GM04504 (cell line): ENCODE measurements at places on chromosomes 5 and 9.

DNA sequence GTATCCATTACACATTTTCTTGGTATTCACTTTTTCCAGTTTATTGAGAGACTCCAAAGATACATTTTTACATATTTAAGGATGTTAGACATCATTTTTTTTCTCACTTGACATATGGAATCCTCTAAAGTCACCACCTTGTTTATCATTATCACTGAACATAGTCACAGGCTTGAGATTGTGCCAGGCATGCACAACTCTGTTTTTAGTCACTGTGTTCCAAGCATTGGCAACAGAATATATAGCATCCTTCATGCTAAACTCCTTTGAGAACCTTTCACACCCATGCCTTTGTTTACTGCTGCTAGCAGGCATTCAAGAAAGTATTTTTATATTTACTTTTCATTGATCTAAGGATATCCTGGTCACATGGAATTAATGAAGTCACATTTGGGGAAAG is 668.6 kb upstream of the ARRDC3 start:
- no peak for DNase-seq

DNA sequence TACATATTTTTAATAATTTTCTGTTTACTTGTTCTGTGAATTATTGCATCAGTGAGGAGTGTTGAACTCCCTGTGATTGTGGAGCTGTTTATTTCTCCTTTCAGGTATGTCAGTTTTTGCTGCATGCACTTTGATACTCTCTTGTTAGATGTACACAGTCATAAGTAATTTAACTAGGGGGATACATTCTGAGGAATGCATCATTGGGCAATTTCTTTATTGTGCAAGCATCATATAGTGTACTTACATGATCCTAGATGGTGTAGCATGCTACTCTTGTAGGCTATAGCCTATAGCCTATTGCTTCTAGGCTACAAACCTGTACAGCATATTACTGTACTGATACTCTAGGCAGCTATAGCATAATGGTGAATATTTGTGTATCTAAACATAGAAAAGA is 9.5 kb downstream of the DENND4C start:
- DNase-seq: no peak

DNA sequence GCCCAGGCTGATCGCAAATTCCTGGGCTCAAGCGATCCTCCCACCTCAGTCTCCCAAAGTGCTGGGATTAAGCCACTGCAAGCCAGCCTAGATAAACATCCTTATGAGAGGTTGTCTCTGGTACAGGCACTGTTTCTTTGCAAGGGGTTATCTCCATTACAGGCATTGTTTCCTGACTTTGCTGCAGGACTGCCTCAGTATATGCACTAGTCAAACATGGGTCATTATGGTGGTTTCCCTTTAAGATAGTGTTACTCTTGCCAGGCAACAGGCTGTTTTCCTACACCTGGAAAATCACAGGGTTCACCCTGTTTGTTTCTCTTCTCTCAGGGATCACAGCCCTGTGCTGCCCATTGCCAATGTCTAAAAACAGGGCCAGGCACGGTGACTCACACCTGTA is 7.8 kb upstream of the CLTB start:
- DNase-seq: no peak

GRCh38 chr5:33300209-33300742 is 140.5 kb upstream of the TARS1 start:
- no peak for DNase-seq

GRCh38 chr5:156825688-156826087 is 24.4 kb upstream of the PPP1R2B start:
- DNase-seq: no peak

DNA sequence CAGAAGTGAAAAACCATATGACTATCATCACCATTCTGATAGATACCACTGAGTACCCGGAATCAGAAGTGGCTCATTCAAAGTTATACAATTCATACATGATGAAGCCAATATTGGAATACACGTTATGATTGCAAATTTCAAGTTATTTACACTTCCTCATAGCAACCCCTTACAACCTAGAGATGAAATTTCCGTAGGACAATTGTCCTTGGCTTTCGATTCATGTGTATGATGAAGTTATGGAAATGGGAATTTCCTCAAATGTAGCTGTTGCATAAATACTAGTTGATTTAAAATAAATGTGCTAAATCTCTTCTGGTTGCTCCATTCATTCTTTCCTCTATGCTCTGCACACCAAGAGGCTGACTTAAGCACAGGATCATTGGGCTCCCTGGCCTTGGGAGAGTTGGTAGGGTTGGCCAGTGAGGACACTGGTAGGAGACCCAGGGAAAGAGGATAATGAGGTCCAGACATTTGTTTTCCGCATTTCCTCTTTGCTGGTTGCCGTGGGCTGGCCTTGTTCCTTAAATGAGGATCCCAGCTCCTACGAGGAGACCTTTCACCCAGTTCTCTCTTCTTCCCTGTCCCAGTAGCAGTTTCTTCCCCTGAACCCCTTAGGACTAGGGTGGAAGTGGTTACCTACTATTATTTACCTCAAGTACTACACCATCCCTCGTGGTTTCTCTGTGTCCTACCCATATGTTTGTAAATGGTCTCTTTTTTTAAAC is 90.3 kb downstream of the ZNF474 start:
- no peak for DNase-seq

- DNase-seq: no peak
Observed at GRCh38 chr5:157167214-157167621, 1.2 kb upstream of the GARIN3 start.

- no peak for DNase-seq
Observed at GRCh38 chr5:174185506-174185905, 140.0 kb downstream of the NSG2 start.

DNA sequence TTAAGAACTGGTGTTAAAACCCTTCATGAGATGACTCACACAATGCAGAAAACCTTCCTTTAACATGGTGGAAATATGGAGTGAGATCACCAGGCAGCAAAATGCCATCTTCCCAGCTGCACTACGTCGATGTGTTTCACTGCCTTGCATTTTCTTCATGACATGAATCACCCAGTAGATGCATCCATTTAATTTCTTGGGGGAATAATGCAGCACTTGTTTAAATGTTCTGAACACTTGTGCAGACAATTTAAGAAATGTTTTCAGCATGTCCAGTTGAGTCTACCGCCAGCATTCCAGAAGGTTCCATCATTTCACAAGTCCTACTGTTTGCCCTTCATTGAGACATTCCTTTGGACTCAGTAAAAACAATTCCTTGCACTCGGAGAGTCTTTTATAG is 81.6 kb downstream of the ADAMTS16 start:
- no peak for DNase-seq

DNA sequence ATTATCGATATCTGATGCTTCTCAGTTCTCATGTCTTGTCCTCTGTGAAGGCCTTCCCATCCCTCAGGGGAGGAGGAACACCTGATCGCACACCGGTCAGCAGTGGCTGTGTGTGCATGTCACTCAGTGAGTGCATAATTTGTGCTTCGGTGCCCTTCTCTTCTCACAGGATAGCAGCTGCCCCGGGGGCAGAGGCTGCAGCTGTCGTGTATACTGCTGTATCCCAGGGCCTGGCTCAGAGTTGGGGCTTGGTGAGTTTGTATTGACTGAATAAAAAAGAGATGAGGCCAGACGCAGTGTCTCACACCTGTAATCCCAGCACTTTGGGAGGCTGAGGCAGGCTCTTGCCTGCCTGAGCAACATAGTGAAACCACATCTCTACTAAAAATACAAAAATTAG is 49.7 kb upstream of the NCS1 start:
- DNase-seq: no peak

- no peak for DNase-seq
Observed at GRCh38 chr9:17725399-17726010, 146.6 kb downstream of the SH3GL2 start.

DNA sequence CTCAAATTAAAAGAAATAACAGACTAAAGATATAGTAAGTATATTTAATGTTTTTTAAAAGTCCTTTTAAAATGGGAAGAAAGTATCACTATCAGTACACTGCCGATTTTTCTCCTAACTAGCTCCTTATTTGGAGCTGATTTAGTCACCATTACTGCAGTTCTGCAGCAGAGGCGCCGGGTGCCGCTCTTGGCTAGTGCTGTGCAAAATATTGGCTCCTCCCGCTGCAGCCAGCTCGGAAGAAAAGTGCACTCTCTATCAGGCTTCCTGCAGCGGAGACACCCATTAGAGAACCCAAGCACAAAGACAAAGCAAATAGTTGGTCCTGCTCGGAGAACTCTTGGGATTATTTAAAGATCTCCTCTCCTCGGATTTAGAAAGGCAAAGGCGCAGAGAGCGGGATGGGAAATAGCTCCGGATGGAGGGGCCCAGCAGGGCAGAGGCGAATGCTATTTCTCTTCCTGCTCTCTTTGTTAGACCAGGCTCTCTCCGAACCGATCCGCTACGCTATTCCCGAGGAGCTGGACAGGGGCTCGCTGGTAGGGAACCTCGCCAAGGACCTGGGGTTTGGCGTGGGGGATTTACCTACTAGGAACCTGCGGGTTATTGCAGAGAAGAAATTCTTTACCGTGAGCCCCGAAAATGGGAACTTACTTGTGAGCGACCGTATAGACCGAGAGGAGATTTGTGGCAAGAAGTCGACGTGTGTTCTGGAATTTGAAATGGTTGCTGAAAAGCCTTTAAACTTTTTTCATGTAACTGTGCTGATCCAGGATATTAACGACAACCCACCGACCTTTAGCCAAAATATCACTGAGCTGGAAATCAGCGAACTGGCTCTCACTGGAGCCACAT is at the start of gene PCDHGB3:
Gene PCDHGB3 (plus strand): TSS at position 249 of the 855 bp plus-strand sequence. CDS start 153 bp downstream, at position 402.
- no peak for DNase-seq

DNA sequence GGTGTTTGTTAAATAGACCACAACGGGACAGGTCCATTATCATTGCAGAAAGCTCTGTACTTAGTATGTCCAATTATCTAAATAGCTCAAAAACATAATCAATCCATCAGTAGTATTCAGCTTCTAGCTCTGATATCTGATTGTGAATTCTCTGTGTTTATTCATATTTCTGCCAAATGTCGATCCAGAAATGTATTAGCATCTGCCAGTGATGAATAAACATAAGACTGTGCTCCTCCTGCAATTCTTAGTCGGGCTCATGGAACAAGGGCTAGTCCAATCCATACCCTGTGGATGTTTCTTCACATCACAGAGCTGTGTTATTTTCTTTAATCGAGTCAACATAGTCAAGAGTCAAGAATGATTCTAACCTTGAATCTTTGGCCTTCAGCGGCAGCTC is 1612.1 kb upstream of the WWC1 start:
- DNase-seq: no peak

DNA sequence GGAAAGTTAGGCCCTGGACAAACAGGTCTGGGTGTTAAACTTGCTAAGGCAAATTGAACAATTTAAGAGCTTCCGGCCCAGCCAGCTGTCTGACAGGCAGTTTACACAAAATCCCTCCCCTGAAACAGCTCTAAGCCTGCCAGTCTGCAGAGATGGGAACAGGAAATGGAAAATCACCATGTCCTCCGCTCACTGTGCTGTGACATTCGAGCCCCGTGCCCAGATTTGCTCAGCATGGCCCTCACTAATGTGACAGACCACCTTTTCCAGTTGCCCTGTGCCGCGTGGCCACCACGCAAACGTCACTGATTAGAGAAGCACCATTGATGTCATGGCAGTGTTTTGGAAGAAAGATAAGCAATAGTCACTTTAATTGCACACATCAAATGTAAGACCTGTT is 41.0 kb downstream of the CCNJL start:
- no peak for DNase-seq

DNA sequence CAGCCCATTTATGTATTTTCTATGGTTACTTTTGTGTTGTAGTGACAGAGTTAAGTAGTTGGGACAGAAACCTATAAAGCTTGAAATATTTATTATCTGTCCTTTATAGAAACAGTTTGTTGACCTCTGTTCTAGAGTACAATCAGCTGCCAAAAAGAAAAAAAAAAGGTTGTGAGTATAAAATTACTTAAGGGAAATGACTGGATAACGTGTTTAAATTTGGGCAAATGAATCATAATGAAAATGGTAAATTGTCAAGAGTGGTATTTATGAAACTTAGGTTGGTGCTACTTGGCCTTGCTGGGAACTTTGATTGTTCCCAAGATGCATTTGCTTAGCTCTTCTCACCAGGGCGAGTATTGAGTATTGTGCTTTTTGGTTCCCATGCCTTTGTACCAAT is 70.2 kb upstream of the IL6ST start:
- DNase-seq: no peak

- peak; percentile 92 for DNase-seq
Observed at GRCh38 chr9:89274838-89275237, 36.2 kb upstream of the CKS2 start.

DNA sequence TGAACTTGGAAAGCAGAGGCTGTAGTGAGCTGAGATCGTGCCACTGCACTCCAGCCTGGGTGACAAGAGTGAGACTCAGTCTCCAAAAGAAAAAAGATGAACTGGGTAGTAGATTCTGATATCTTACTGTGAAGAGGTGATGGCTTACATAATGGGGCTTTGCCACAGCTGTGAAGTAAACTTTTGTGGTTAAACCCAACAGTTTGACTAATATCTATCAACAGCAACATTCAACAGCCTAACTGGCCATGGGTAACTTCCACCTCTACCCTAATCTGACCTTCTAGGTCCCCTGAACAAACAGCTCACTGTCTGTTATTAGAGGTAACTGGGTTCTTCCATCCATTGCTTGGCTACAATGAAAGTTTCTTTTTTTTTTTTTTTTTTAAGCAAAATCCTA is 52.1 kb downstream of the TLE1 start:
- no peak for DNase-seq

GRCh38 chr5:1934801-1935429 is 52.2 kb upstream of the IRX4 start:
- DNase-seq: no peak

DNA sequence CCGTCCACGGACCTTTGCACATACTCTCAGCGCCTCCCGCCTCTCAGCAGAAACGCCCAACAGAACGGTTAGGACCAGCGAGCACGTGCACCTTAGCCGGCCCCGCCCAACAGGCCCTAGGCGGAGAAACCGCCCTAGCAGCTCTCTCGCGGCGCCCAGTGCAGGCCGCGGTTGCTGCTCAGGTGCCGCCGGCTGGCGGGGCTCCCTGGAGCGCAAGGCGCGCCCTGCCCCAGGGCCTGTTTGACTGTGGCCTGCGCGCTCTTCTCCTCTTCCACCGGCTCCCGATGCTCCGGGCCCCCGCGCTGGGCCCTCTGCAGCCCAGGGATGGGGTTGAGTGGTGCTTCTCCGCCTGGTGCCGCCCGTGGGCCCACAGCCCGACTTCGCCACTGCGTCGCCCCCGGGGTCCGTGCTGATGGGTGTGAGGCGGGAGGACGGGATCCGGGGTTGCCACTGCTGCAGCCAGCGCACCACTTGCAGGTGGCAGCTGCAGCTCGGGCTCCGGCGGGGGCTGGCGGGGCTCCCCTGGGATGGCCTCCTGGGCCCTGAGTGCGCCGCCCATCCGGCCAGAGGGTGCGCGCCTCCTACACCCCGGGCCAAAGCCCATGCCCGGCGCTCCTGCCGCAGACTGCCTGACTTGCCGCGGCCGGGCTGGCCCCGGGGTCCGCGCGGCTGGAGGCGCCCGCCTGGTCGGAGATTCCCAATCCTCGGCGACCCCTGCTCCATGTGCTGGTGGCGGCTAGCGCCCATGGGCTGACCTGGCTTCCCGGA is 1889.4 kb upstream of the CDH9 start:
- DNase-seq: no peak

- DNase-seq: no peak
Observed at GRCh38 chr5:133235696-133236426, 184.0 kb downstream of the HSPA4 start.

GRCh38 chr5:74232276-74232675 is 408.3 kb downstream of the ENC1 start:
- DNase-seq: peak; percentile 59
